ENCODE measurements at places on chromosomes 2 and 18.

DNA sequence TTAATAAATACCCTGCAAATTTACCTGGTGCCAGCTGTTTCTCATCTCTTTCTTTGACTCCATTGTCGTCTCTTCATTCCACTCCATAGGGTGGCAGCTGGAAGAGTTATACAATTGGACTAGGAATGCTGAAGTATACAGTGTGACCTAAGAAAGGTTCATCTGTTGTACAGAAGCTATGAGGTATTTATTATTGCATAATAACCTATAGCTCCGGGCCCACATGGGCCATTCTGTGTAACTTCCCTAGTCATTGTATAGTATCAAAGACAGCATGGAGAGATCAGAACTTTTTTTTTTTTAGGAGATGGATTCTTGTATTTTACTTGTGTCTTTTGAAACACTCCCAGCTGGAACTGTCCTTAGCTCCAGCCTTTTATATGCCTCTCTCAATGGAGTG, 26.2 kb downstream of the BMP10 start:
- DNase-seq, result no peak

DNA sequence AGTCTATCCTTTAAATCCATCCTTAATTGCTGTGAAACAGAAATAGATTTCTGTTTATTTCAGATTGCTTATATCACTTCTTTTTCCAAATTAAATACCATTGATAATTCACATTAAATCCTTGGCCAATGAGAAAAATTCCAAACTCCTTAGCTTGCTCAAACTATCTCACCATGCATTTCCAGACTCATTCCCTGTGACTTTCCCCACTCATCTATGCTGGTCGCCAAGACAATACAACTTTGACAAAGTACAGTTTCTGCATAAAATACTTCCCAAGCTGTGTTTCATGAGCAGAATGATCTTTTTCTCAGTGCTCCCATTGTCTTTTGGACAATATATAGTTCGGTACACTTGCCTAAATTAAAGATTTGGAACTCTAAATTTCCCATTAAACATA, 575.6 kb downstream of the CPS1 start:
- DNase-seq, result no peak

GRCh38 chr2:241844066-241844728, 14.5 kb downstream of the PDCD1 start:
- no peak for DNase-seq

DNA sequence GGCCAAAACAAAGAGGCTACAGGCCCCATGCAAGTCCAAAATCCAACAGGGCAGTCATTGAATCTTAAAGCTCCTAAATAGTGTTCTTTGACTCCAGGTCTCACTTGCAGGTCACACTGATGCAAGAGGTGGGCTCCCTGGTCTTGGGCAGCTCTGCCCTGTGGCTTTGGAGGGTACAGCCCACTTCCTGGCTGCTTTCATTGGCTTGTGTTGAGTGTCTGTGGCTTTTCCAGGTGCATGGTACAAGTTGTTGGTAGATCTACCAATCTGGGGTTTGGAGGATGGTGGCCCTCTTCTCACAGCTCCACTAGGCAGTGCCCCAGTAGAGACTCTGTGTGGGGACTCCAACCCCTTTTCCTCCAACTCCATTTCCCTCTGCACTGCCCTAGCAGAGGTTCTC, 115.8 kb upstream of the ALKAL2 start:
- DNase-seq, result no peak

- no peak for DNase-seq
These were observed 68.7 kb downstream of the MTHFD2 start for GRCh38 chr2:74267068-74267467.

- no peak for DNase-seq
These were observed 9.5 kb downstream of the FASTKD2 start for GRCh38 chr2:206774871-206775270.

DNA sequence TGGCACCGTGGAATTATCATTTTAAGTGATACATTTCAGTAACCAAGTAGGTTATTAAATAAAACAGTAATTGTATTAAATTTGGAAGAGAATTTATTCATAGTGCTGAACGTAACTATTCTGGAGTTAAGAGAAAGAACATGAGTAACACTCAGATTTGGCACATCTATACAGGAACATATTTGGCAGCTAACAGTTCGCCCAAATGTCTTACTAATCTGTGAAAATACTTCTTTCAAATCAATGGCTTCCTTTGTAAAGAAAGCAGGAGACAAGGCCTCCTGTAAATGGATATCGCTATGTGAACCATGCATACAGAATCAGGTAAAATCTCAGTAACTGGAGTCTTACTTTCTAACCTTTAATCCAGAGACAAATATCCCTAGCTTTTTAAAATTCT, 64.4 kb downstream of the ZNF516 start:
- DNase-seq, result no peak

DNA sequence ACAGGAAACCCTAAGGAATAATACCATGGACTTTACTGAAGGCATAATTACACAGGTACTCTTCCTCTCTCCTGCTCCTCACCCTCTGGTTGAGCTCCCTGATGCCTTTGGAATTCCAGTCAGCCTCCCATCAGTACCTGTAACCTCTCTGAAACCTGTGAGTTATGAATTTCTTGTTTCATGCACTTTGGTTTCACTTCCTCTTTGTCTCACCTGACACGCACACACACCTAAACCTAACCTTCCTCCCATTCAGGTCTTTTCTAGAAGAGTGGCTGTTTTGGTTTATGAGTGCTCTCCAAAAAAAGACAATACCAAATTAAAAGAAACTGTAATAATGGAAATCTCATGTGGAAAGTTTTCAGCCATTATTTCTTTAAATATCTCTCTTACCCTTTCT, 451.3 kb upstream of the VWC2L start:
- no peak for DNase-seq

DNA sequence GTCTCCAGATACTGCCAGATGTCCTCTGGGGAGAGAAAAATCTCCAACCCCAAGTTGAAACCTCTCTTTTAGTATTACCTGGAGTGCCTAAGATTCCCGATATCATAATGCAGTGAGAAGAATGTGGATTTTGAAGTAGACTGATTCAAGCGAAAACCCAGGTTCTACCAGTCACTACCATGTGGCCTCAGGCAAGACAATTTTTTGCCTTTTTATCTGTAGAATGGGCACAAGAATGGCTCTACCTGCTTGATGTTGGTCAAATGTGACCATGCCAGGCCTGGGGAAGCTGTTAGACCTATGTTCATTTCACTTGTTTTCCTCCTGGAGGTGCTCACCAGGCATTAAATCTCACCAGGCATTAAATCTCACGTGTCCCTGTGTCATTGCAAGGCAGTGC, 131.3 kb downstream of the DDX1 start:
- no peak for DNase-seq

- no peak for DNase-seq
These were observed 617.6 kb downstream of the ADCYAP1 start for GRCh38 chr18:1522249-1522615.

GRCh38 chr2:153871231-153872221, at the start of gene GALNT13:
GALNT13 (plus strand) TSS chr2:153871922.
- no peak for DNase-seq

- DNase-seq, result peak; percentile 82
These were observed 51.5 kb downstream of the HAUS1 start for GRCh38 chr18:46155641-46156051.

GRCh38 chr2:151498178-151498577, 88.5 kb downstream of the RIF1 start:
- no peak for DNase-seq

GRCh38 chr2:5908071-5908470, 215.9 kb downstream of the SOX11 start:
- DNase-seq, result no peak

GRCh38 chr18:11323359-11323819, 174.0 kb upstream of the PIEZO2 start:
- peak; percentile 85 for DNase-seq

GRCh38 chr2:40725040-40725439, 273.1 kb upstream of the SLC8A1 start:
- no peak for DNase-seq
